ENCODE measurements at places on chromosomes 12 and 14. TPM values are rescaled to one million over a fixed set of nuclear protein-coding genes. Genes with fewer than 3 reads are reported as not detected.

The ADSS1 gene
- total RNA-seq, result 2.5 TPM

The DPF3 gene
- total RNA-seq, result 32.8 TPM

The GSC gene
- not detected for total RNA-seq

The RDH16 gene
- not detected for total RNA-seq

The MARCHF9 gene
- total RNA-seq, result 1.1 TPM
